Astrocyte (in vitro differentiated cells and primary cell): ENCODE measurements at places on chromosomes 16 and 17.

- H3K4me3 ChIP-seq = no peak overlapping the region
- no peaks in the 10 kb centered on the region for H3K36me3 ChIP-seq
- H3K27ac ChIP-seq = no peak overlapping the region
- H3K4me1 ChIP-seq = no peaks in the 10 kb centered on the region
- no peaks in the 10 kb centered on the region for H3K27me3 ChIP-seq
Measured at GRCh38 chr16:88477631-88478519, 24.8 kb downstream of the ZFPM1 start.

DNA sequence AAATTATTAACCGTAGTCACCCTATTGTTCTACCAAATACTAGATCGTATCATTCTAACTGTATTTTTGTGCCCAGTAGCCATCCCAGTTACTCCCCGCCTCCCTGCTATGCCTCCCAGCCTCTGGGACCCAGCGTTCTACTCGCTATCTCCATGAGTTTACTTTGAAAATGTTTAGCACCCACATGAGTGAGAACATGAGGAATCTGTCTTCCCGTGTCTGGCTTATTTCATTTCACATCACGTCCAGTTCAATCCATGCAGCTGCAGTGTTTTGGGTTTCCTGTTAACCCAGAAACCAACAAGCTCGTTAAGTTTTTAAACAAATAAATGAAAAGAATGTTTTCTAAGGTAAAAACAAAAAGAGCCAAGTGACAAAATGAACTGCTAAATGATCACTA lies 82.1 kb downstream of the VPS53 start:
- no peak overlapping the region for H3K4me3 ChIP-seq
- no peaks in the 10 kb centered on the region for H3K27me3 ChIP-seq
- H3K27ac ChIP-seq = no peak overlapping the region

- peak; percentile 50 for DNase-seq
- H3K27me3 ChIP-seq = peaks cover 31% of the 10 kb centered on the region
- peak overlapping the region; percentile 23 for H3K4me3 ChIP-seq
- H3K36me3 ChIP-seq = no peaks in the 10 kb centered on the region
Measured at GRCh38 chr16:68642436-68643101, 2.5 kb upstream of the CDH3 start.

DNA sequence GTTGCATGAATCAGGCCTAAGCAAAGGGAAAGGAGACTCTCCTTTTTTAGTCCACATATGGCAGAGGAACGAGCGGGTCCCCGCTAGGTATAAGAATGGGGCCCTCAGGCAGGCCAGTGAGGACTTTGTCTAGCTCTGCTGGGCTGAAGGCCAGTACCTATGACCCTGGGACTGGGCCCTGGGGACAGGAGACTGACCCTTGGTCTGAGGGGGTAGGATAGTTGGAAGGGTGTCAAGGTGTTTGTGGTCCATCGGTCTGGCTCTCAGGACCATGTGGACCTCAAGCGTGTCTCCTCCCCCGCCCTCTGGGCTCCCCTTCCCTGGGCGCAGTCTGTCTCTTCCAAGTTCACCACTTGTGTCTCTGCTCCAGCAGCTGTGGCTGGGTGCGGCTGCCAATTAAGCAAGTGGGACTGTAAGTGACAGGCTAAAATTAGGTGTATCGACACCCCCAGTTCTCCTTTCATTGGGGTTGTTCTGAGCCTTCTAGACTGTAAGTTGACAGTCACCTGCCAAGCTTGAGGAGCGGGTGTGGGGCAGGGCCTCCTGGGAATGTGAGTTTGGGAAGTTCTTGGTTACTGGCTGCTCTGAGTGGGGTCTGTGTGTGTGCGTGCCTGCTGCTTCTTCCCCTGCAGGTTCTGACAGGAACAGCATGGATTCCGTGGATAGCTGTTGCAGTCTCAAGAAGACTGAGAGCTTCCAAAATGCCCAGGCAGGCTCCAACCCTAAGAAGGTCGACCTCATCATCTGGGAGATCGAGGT lies 24.5 kb downstream of the AKAP1 start:
- H3K4me3 ChIP-seq = no peak overlapping the region
- DNase-seq = no peak
- no peaks in the 10 kb centered on the region for H3K36me3 ChIP-seq

DNA sequence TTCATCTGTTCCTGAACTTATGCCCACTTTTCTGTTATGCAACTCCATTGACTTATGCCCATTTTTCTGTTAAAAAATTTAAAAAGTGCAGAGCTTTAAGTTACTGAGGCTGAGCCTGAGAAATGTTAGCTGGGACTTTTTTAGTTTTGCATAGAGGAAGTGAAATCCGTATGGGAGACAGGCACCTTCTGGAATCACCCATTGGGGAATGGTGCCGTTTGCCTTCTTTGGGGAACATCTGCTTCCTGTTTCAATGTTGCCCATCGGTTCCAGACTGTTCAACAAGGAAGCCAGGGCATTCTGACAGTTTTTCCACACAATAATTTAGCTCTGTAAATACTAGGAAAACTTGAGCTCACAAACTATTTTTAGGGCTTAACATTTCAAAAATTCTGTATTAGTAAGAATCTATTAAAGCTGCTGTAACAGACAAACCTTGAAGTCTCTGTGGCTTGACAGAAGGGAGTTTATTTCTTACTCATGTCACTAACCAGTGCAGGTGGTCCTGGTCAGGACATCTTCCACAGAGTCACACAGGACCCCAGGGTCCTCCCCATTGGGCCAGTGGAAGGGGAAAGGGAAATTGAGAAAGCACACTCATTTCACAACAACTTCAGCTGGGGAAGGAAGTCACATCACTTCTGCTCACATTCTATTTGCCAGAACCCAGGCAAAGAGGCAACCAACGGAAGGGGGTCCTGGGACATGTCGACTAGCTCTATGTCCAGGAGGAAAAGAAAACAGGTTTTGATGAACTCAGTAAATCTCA lies 17.2 kb downstream of the PRKCB start:
- no peaks in the 10 kb centered on the region for H3K36me3 ChIP-seq
- no peaks in the 10 kb centered on the region for H3K4me1 ChIP-seq
- no peaks in the 10 kb centered on the region for H3K27me3 ChIP-seq
- H3K4me3 ChIP-seq = no peak overlapping the region
- no peak overlapping the region for H3K27ac ChIP-seq
